ENCODE measurements at places on chromosomes 3 and 15. TPM values are rescaled to one million over a fixed set of nuclear protein-coding genes. Genes with fewer than 3 reads are reported as not detected.

GRCh38 chr3:29329986-29330890 is 49.4 kb downstream of the RBMS3 start:
- no peaks in the 10 kb centered on the region for H3K4me1 ChIP-seq
- no peaks in the 10 kb centered on the region for H3K27me3 ChIP-seq
- H3K4me3 ChIP-seq, result no peak overlapping the region
- no peak for DNase-seq

BSN gene
- total RNA-seq, result 0.39 TPM

GRCh38 chr3:25056036-25056755 is 371.9 kb upstream of the RARB start:
- no peaks in the 10 kb centered on the region for H3K36me3 ChIP-seq
- no peaks in the 10 kb centered on the region for H3K4me1 ChIP-seq
- H3K27me3 ChIP-seq, result no peaks in the 10 kb centered on the region
- H3K27ac ChIP-seq, result no peak overlapping the region
- DNase-seq, result no peak

DNA sequence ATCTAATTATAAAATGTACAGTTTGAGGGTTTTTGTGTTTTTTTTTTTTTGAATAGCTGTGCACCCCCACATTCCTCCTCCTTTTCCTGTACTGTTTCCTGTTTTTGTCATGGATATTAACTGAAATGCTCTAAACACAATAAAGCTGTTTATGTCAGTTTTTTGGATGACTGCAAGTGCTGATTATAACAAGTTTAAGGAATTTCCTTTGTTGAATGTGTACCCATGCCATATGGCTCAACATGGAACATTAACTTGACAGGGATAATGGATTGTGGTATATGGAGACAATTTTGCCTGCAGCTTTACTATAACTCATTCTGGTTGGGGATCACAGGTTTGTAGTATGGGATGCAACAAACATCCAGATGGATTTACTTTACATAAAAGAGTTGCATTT is 216.4 kb downstream of the TCF12 start:
- H3K36me3 ChIP-seq, result peaks cover 4% of the 10 kb centered on the region
- H3K4me3 ChIP-seq, result no peak overlapping the region
- DNase-seq, result no peak
- peaks cover 35% of the 10 kb centered on the region for H3K4me1 ChIP-seq
- H3K27ac ChIP-seq, result no peak overlapping the region

GRCh38 chr3:123760817-123761216 is 123.3 kb downstream of the MYLK start:
- no peaks in the 10 kb centered on the region for H3K36me3 ChIP-seq
- H3K27me3 ChIP-seq, result peaks cover 34% of the 10 kb centered on the region
- peaks cover 11% of the 10 kb centered on the region for H3K4me1 ChIP-seq
- no peak overlapping the region for H3K4me3 ChIP-seq

ATP13A4 gene
- 0.92 TPM for total RNA-seq

CCR9 gene
- total RNA-seq, result not detected

- peaks cover 14% of the 10 kb centered on the region for H3K4me1 ChIP-seq
These were observed 95.7 kb downstream of the CHDH start for GRCh38 chr3:53750253-53751210.

DNA sequence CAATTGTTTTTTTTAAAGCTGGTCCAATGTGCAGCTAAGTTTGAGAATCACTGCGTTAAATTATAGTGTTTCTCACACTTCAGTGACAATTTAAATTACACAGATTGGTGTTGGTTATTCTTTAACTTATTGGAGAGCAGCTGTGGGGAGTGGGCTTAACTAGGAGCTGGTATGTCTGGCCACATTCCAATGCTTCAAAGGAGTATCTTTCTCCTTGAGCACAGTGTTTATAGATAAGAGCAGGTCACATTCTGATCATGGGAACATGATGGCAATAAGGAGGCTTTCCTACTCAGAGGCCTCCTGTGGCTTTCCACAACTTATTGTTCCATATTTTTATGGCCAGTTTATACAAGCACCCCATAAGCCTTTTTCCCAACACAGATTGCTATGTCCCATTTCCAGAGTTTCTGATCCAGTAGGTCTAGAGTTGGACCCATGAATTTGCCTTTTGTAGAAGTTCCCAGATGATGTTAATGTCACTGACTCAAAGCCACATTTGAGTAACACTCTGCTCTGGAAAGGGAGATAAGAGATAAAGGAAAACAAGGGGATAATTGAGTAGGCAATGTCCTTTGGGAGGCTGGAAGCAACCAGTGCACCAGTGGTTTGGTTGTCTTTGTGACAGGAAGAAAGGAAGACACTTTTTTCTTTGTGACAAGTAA is 33.0 kb upstream of the PLSCR4 start:
- H3K4me1 ChIP-seq, result no peaks in the 10 kb centered on the region
- no peaks in the 10 kb centered on the region for H3K36me3 ChIP-seq
- H3K27ac ChIP-seq, result no peak overlapping the region

SLC30A4 gene
- total RNA-seq, result 2.1 TPM

- peaks cover 6% of the 10 kb centered on the region for H3K36me3 ChIP-seq
- no peak overlapping the region for H3K4me3 ChIP-seq
- no peaks in the 10 kb centered on the region for H3K27me3 ChIP-seq
- no peak overlapping the region for H3K27ac ChIP-seq
These were observed 533.5 kb upstream of the TBL1XR1 start for GRCh38 chr3:177730814-177731213.

CNTN4 gene
- not detected for total RNA-seq

GRCh38 chr3:17740721-17741141 is 1.7 kb downstream of the TBC1D5 start:
- H3K27me3 ChIP-seq, result no peaks in the 10 kb centered on the region
- DNase-seq, result no peak
- H3K4me1 ChIP-seq, result peaks cover 30% of the 10 kb centered on the region

DNA sequence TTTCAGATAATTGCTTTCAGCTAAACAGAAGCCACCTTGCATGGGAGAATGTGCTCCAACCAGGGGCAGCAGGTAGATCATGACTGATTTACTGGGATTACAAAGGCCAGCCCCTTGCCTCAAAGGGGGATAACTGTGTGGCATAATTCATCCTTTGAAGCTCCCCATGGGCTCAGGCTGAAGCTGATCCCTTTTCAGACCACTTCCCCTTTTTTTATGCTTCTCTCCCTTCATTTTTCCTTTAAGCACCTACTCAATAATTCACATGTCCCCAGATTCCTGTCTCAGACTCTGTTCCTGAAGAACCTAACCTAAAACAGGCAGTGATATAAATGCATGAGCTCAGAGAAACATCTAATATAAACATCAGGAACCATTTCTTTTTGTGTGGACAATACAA is 8.2 kb upstream of the MYRIP start:
- peaks cover 18% of the 10 kb centered on the region for H3K27me3 ChIP-seq
- H3K36me3 ChIP-seq, result peaks cover 11% of the 10 kb centered on the region
- H3K4me3 ChIP-seq, result no peak overlapping the region
- H3K27ac ChIP-seq, result no peak overlapping the region
- no peak for DNase-seq

GRCh38 chr3:14810070-14810791 is 8.5 kb upstream of the FGD5 start:
- no peak for DNase-seq
- H3K27me3 ChIP-seq, result peaks cover 65% of the 10 kb centered on the region
- H3K4me3 ChIP-seq, result no peak overlapping the region
- no peak overlapping the region for H3K27ac ChIP-seq

DNA sequence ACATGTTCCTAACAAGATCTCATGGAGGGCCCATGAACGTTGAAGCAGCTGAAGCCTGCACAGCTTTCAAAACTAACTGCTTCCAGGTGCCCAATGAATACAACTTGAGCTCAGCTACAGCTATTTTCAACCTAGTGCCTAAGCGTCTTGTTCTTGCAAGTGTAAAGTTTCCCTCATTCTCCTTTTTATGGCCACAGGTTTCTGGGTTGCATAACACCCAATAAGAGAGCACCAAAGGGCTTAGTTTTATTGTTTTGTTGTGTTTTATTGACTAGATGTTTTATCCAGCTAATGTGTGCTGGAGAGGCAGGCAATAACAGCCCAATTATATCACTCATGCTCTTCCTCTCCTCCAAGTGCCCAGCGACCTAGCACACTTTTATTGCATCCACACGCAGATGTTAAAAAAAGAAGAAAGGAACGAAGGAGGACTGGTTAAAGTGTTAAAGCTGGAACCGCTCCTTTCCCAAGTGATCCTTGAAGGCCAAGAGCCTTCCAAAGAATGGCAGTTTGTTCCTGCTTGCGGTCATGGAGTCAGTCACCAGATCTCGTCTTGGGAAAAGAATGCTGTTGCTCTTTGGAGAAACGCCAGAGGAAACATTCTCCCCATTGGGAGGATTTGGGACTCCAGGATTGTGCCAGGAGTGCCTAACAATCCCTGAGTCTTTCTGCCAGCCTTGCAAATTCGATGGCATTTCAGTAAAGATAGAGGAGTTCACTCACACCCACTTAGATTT is 156.9 kb downstream of the MEX3B start:
- H3K27ac ChIP-seq, result no peak overlapping the region
- H3K36me3 ChIP-seq, result no peaks in the 10 kb centered on the region
- DNase-seq, result no peak
- no peaks in the 10 kb centered on the region for H3K4me1 ChIP-seq

LTF gene
- not detected for total RNA-seq

GRCh38 chr15:48253172-48253571 is 47.1 kb downstream of the SLC12A1 start:
- DNase-seq, result no peak
- no peak overlapping the region for H3K4me3 ChIP-seq
- no peaks in the 10 kb centered on the region for H3K4me1 ChIP-seq
- H3K27me3 ChIP-seq, result peaks cover 9% of the 10 kb centered on the region
- H3K27ac ChIP-seq, result no peak overlapping the region

KLHL40 gene
- total RNA-seq, result not detected

SLC28A2 gene
- not detected for total RNA-seq

GRCh38 chr3:58246148-58247047 is 8.8 kb downstream of the ABHD6 start:
- H3K4me3 ChIP-seq, result no peak overlapping the region
- no peak overlapping the region for H3K27ac ChIP-seq
- no peak for DNase-seq
- H3K36me3 ChIP-seq, result no peaks in the 10 kb centered on the region

DNA sequence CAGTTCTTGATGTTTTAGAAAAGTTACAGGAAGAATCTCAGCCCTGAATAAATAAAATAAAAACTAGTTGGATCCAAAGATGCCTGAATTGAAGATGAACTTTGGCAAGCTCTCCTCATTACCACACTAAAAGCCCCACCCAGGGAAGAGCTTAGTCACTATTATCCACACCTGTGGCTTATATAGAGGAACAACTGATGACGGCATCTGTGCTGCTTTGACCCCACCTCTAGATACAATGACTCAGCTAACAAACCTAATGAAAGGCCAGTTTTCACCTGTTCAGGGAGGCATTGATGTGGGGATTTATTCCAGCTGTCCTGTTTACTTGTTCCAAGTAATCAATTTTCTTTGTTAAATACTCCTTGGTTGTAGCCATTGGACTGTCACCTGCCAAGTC is 604.7 kb upstream of the EPHA6 start:
- H3K4me3 ChIP-seq, result no peak overlapping the region
- H3K4me1 ChIP-seq, result no peaks in the 10 kb centered on the region
- no peaks in the 10 kb centered on the region for H3K27me3 ChIP-seq
- H3K27ac ChIP-seq, result no peak overlapping the region
- peaks cover 4% of the 10 kb centered on the region for H3K36me3 ChIP-seq

- no peak overlapping the region for H3K4me3 ChIP-seq
- H3K27ac ChIP-seq, result no peak overlapping the region
- H3K27me3 ChIP-seq, result no peaks in the 10 kb centered on the region
- H3K36me3 ChIP-seq, result no peaks in the 10 kb centered on the region
These were observed 778.5 kb downstream of the MECOM start for GRCh38 chr3:168885028-168885427.

RBMS3 gene
- 1.4 TPM for total RNA-seq

GRCh38 chr15:86558252-86558651 is 478.6 kb downstream of the AGBL1 start:
- no peaks in the 10 kb centered on the region for H3K27me3 ChIP-seq
- H3K36me3 ChIP-seq, result peaks cover 4% of the 10 kb centered on the region
- H3K4me1 ChIP-seq, result no peaks in the 10 kb centered on the region
- no peak overlapping the region for H3K4me3 ChIP-seq
- no peak for DNase-seq
- H3K27ac ChIP-seq, result no peak overlapping the region
